Bladder microvascular endothelial cell (primary cell): ENCODE measurements at places on chromosomes 3 and 15. TPM values are rescaled to one million over a fixed set of nuclear protein-coding genes. Genes with fewer than 3 reads are reported as not detected.

DISP2 gene
- total RNA-seq, result under 0.01 and 0.38 TPM in 2 replicates

CAPN3 gene
- total RNA-seq, result 0.32 and 0.94 TPM in 2 replicates

SLC2A2 gene
- not detected in 2 replicates for total RNA-seq

SAXO2 gene
- 0.06 and 0.65 TPM in 2 replicates for total RNA-seq

SKOR1 gene
- under 0.01 TPM in 1 of 2 replicates, not detected in the other for total RNA-seq

GXYLT2 gene
- under 0.01 and 0.44 TPM in 2 replicates for total RNA-seq

RLBP1 gene
- not detected in 2 replicates for total RNA-seq

KNG1 gene
- not detected in 2 replicates for total RNA-seq

MYNN gene
- total RNA-seq, result 18.8 and 24.2 TPM in 2 replicates

MAP2K5 gene
- total RNA-seq, result 2.9 and 6.9 TPM in 2 replicates

ABTB1 gene
- total RNA-seq, result 9.3 and 11.8 TPM in 2 replicates

EXD1 gene
- total RNA-seq, result not detected in 2 replicates

C15orf61 gene
- total RNA-seq, result 1.0 and 1.1 TPM in 2 replicates

CCDC33 gene
- not detected in 2 replicates for total RNA-seq

CYP19A1 gene
- not detected in 2 replicates for total RNA-seq

REC114 gene
- total RNA-seq, result not detected in 2 replicates

ACY1 gene
- 13.0 and 15.2 TPM in 2 replicates for total RNA-seq

MUSTN1 gene
- total RNA-seq, result not detected in 2 replicates

PRTG gene
- 1.8 and 3.9 TPM in 2 replicates for total RNA-seq

DPPA2 gene
- not detected in 2 replicates for total RNA-seq

TNK2 gene
- 13.9 and 23.9 TPM in 2 replicates for total RNA-seq

HDC gene
- not detected in 2 replicates for total RNA-seq

ECT2 gene
- 27.1 and 27.7 TPM in 2 replicates for total RNA-seq

ASB14 gene
- not detected in 2 replicates for total RNA-seq

SH3GL3 gene
- total RNA-seq, result not detected in 2 replicates

CASR gene
- not detected in 2 replicates for total RNA-seq

SAMD7 gene
- not detected in 2 replicates for total RNA-seq

VEPH1 gene
- 19.4 and 24.0 TPM in 2 replicates for total RNA-seq

GOLGA6L4 gene
- total RNA-seq, result 1.3 and 2.2 TPM in 2 replicates

GASK1A gene
- total RNA-seq, result under 0.01 TPM in 1 of 2 replicates, not detected in the other

ST6GAL1 gene
- total RNA-seq, result 40.3 and 84.1 TPM in 2 replicates

RTP4 gene
- total RNA-seq, result 1.6 and 2.8 TPM in 2 replicates

RBSN gene
- 12.8 and 25.1 TPM in 2 replicates for total RNA-seq

PP2D1 gene
- not detected in 2 replicates for total RNA-seq

ITGA11 gene
- 1.6 and 34.5 TPM in 2 replicates for total RNA-seq

PRR20G gene
- not detected in 2 replicates for total RNA-seq

TMEM212 gene
- not detected in 2 replicates for total RNA-seq

TGM4 gene
- total RNA-seq, result 0.06 TPM in 1 of 2 replicates, not detected in the other

RHOV gene
- not detected in 2 replicates for total RNA-seq

SLC22A13 gene
- total RNA-seq, result 0.16 and 0.76 TPM in 2 replicates

UROC1 gene
- total RNA-seq, result not detected in 2 replicates

CCR3 gene
- total RNA-seq, result not detected in 2 replicates

CORO2B gene
- total RNA-seq, result 0.32 and 2.1 TPM in 2 replicates

UPK1B gene
- 0.16 TPM in 1 of 2 replicates, not detected in the other for total RNA-seq

TMEM42 gene
- 9.4 and 10.4 TPM in 2 replicates for total RNA-seq

ARHGEF26 gene
- 0.63 and 1.3 TPM in 2 replicates for total RNA-seq

FBXO40 gene
- under 0.01 TPM in 1 of 2 replicates, not detected in the other for total RNA-seq

ADAMTS7 gene
- 11.2 and 21.2 TPM in 2 replicates for total RNA-seq

OR4F15 gene
- not detected in 2 replicates for total RNA-seq

TLR9 gene
- under 0.01 and 0.06 TPM in 2 replicates for total RNA-seq

HACL1 gene
- 19.3 and 32.8 TPM in 2 replicates for total RNA-seq

TMEM207 gene
- not detected in 2 replicates for total RNA-seq

CACNA2D3 gene
- not detected in 2 replicates for total RNA-seq

ZNF35 gene
- total RNA-seq, result 9.2 and 15.6 TPM in 2 replicates

PARP15 gene
- total RNA-seq, result 0.32 and 0.38 TPM in 2 replicates

PLEKHO2 gene
- 34.0 and 40.3 TPM in 2 replicates for total RNA-seq

WDR93 gene
- total RNA-seq, result under 0.01 TPM in 1 of 2 replicates, not detected in the other
